ENCODE measurements at places on chromosomes 5 and 9.
A peak's percentile ranks its signal among the peaks of the same experiment; 100 is the strongest.

GRCh38 chr9:130663977-130664250 is 480 bp upstream of the PRDM12 start:
- no peak overlapping the region for H3K4me3 ChIP-seq
- H3K4me1 ChIP-seq, result no peaks in the 10 kb centered on the region
- H3K27ac ChIP-seq, result no peak overlapping the region
- peaks cover 93% of the 10 kb centered on the region for H3K27me3 ChIP-seq
- DNase-seq, result no peak

DNA sequence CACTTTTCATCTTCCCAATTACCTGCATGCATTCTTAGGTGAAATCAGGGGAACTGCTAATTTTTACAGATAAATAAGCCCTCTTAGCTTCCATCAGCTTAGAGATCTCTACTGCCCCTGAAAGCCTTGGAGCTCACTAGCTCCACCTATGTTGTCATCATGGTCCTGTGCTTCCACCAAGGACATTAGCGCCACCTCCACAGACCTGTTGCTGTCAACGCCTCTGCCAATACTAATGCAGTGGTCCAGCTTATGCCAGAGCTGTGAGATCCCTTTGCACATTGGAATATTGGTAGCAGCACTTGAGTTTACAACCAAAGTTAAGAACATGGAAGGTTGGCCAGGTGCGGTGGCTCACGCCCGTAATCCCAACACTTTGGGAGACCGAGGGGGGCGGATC is 7.7 kb upstream of the SHISAL2B start:
- no peak for DNase-seq
- no peaks in the 10 kb centered on the region for H3K27me3 ChIP-seq
- no peaks in the 10 kb centered on the region for H3K4me1 ChIP-seq
- no peak overlapping the region for H3K4me3 ChIP-seq

DNA sequence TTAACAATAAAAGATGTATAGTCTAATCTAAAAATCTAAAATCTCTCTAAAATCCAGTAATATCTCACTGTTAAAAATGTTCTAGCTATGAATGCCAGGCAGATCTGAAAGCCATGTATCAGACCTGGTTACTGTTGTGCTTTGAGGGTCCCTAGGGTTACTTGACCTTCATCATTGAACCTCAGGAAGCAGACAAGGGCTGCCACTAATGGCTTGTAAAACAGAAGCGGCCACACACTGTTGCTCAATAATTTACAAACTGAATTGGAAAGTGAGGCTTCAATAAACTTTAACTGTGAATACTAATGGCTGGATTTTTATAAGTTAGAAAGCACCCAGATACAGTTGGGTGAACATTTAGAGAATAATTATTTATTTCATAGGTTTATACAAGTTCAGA is 198.0 kb upstream of the RPS23 start:
- no peaks in the 10 kb centered on the region for H3K36me3 ChIP-seq
- H3K27ac ChIP-seq, result no peak overlapping the region
- no peaks in the 10 kb centered on the region for H3K27me3 ChIP-seq
- DNase-seq, result no peak
- no peaks in the 10 kb centered on the region for H3K4me1 ChIP-seq
- no peak overlapping the region for H3K4me3 ChIP-seq

DNA sequence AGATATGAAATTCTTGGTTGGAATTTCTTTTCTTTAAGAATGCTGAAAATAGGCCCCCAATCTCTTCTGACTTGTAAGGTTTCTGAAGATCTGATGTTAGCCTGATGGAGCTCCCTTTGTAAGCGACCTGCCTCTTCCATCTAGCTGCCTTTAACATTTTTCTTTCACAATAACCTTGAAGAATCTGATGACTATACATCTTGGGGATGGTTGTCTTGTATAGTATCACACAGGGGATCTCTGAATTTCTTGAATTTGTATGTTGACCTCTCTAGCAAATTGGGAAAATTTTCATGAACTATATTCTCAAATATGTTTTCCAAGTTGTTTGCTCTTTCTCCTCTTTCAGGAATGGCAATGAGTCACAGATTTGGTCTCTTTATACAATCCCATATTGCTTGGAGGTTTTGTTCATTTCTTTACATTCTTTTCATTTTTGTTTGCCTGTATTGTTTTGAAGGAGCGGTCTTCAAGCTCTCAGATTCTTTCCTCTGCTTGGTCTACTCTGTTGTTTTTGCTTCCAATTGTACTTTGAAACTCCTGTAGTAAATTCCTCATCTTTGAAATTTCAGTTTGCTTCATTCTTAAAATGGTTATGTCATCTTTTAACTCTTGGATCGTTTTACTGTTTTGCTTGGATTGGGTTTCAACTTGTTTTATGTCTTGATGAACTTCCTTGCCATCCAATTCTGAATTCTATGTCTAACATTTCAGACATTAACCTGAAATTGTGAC is 245.2 kb upstream of the TARS1 start:
- H3K27me3 ChIP-seq, result no peaks in the 10 kb centered on the region
- H3K4me3 ChIP-seq, result no peak overlapping the region
- no peak for DNase-seq
- no peaks in the 10 kb centered on the region for H3K36me3 ChIP-seq
- H3K27ac ChIP-seq, result peak overlapping the region; percentile 74

DNA sequence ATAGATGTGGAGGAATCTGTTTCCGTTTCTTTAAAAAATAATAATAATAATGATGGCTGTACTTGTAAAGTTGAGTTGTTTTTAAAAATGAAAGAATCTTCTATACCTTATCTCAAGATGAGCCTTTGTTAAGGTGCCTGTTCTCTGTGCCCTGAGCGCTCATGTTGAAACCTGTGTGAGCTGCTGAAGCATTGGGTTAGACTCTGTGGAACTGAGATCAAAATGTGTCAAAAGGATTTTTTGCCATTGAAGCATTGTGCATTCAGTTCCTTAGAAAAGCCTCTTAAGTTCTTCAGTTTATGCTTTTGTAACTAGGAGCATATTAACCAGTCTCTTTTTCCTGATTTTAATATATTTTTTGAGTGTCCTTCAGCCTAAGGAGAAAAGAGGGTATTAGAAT is 67.7 kb downstream of the NUP214 start:
- no peak overlapping the region for H3K27ac ChIP-seq
- H3K4me1 ChIP-seq, result peaks cover 13% of the 10 kb centered on the region
- peaks cover 71% of the 10 kb centered on the region for H3K36me3 ChIP-seq
- no peak for DNase-seq

GRCh38 chr5:132369474-132370180 is at the start of gene SLC22A5:
Gene SLC22A5 (plus strand): TSS chr5:132369710. CDS start chr5:132369973, 263 bp downstream.
- peak; percentile 77 for DNase-seq
- peak within 1 kb of the TSS; percentile 59 for H3K4me3 ChIP-seq
- H3K36me3 ChIP-seq, result peaks cover 31% of the 10 kb centered on the region
- H3K4me1 ChIP-seq, result peaks cover 45% of the 10 kb centered on the region
- peak within 1 kb of the TSS; percentile 100 for H3K27ac ChIP-seq

- H3K36me3 ChIP-seq, result no peaks in the 10 kb centered on the region
- H3K4me1 ChIP-seq, result no peaks in the 10 kb centered on the region
- no peak overlapping the region for H3K4me3 ChIP-seq
- no peak overlapping the region for H3K27ac ChIP-seq
These were observed 144.1 kb upstream of the ACTBL2 start for GRCh38 chr5:57626703-57627102.

- H3K27me3 ChIP-seq, result no peaks in the 10 kb centered on the region
- no peak overlapping the region for H3K4me3 ChIP-seq
- H3K36me3 ChIP-seq, result peaks cover 80% of the 10 kb centered on the region
These were observed 31.0 kb downstream of the PCDHGC5 start for GRCh38 chr5:141519605-141520565.

GRCh38 chr9:4464911-4465513 is 25.3 kb upstream of the SLC1A1 start:
- no peak overlapping the region for H3K4me3 ChIP-seq
- no peak for DNase-seq
- H3K27ac ChIP-seq, result no peak overlapping the region
- no peaks in the 10 kb centered on the region for H3K4me1 ChIP-seq
- H3K36me3 ChIP-seq, result no peaks in the 10 kb centered on the region

DNA sequence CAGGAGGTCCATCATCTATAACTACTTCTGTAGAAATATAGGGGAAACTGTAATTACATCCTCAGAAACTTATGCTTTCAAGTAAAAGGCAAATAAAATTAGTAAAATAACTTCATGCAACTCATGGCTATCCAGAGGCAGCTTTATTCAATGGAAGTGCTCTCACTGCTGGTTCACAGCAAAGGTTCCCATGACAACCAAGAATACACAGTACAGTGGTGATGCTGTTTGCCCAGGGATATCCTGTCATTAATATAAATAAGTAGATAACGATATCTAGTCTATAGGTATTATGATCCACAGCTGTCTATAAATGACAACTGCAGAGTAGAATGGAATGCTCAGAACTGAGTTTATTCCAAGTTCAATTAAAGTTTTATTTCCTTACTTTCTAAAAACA is 390.3 kb downstream of the PDE4D start:
- DNase-seq, result no peak
- H3K36me3 ChIP-seq, result no peaks in the 10 kb centered on the region
- no peak overlapping the region for H3K4me3 ChIP-seq
- H3K27ac ChIP-seq, result no peak overlapping the region
- no peaks in the 10 kb centered on the region for H3K27me3 ChIP-seq

DNA sequence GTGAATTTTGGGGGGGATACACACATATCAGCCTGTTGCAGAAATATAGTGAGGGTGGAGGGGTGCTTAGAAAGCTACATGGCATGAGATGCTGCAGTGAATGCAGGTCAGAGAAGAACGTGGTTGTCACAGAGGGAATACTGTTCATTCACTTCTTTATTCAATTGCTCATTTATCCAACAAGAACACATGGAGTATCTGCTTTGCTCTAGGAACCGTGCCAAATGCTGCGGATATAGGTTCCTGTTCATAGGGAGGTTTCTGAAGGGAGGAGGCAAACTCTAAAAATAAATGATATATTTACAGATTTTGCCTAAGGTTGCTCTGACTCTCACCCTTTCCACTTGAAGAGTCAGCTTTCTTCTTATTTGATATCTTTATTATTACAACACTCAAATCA is 444.3 kb upstream of the CLINT1 start:
- H3K4me1 ChIP-seq, result no peaks in the 10 kb centered on the region
- DNase-seq, result no peak
- H3K27ac ChIP-seq, result no peak overlapping the region
- H3K4me3 ChIP-seq, result no peak overlapping the region

- no peak overlapping the region for H3K27ac ChIP-seq
- no peak overlapping the region for H3K4me3 ChIP-seq
- DNase-seq, result no peak
- H3K4me1 ChIP-seq, result no peaks in the 10 kb centered on the region
- no peaks in the 10 kb centered on the region for H3K27me3 ChIP-seq
- H3K36me3 ChIP-seq, result no peaks in the 10 kb centered on the region
These were observed 93.7 kb downstream of the RASEF start for GRCh38 chr9:82969291-82969690.

- H3K27me3 ChIP-seq, result peaks cover 24% of the 10 kb centered on the region
- H3K27ac ChIP-seq, result no peak overlapping the region
- no peak for DNase-seq
- H3K36me3 ChIP-seq, result no peaks in the 10 kb centered on the region
- no peaks in the 10 kb centered on the region for H3K4me1 ChIP-seq
These were observed 95.8 kb downstream of the CFAP90 start for GRCh38 chr5:7754997-7755596.

GRCh38 chr5:72991394-72991793 is 35.6 kb downstream of the FCHO2 start:
- H3K27me3 ChIP-seq, result no peaks in the 10 kb centered on the region
- H3K36me3 ChIP-seq, result peaks cover 42% of the 10 kb centered on the region
- no peak overlapping the region for H3K4me3 ChIP-seq
- H3K4me1 ChIP-seq, result no peaks in the 10 kb centered on the region
- no peak for DNase-seq
- H3K27ac ChIP-seq, result no peak overlapping the region

DNA sequence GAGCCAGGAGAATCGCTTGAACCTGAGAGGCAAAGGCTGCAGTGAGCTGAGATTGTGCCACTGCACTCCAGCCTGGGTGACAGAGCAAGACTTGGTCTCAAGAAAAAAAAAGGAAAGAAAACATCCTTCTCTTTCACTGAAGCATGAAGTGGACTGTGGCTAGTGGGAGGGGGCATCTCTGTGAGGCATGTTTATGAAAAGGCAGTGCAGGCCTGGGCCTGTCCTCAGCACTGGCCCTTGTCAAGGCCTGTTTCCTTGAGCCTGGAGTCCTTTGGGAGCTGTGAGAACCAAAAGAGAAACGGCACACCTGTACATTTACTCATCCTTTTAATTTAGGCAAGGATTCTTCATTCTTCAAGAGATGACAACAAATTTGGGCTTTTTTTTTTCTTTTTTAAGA is 18.3 kb upstream of the FUBP3 start:
- peaks cover 11% of the 10 kb centered on the region for H3K4me1 ChIP-seq
- H3K27ac ChIP-seq, result peak overlapping the region; percentile 5
- no peaks in the 10 kb centered on the region for H3K36me3 ChIP-seq
- DNase-seq, result no peak

GRCh38 chr5:134394932-134395331 is 16.7 kb downstream of the CDKN2AIPNL start:
- DNase-seq, result no peak
- H3K27ac ChIP-seq, result no peak overlapping the region
- H3K4me3 ChIP-seq, result no peak overlapping the region
- peaks cover 71% of the 10 kb centered on the region for H3K36me3 ChIP-seq

DNA sequence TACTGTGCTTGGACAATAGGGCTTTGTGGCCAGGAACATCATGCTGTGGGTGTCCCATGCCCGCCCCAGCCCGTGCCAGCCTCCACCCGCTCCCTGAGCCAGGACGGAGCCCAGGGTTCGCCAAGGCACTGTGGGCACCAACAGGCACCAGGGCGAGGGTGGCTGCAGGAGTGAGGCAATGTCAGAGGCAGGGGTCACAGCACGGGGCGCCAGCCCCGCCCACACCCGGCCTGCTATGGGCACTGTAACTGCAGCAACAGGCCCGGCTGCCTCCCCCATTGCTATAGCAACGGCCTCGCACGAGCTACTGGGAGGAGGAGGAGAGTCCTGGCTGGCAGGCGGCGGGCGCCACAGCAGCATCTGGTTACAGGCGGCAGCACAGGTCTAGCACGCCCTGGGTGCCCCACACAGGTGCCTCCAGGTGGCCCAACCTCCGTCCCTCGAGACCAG is 2.5 kb downstream of the ABCA2 start:
- DNase-seq, result no peak
- H3K4me1 ChIP-seq, result no peaks in the 10 kb centered on the region
- no peak overlapping the region for H3K27ac ChIP-seq
- no peaks in the 10 kb centered on the region for H3K27me3 ChIP-seq
- no peak overlapping the region for H3K4me3 ChIP-seq

DNA sequence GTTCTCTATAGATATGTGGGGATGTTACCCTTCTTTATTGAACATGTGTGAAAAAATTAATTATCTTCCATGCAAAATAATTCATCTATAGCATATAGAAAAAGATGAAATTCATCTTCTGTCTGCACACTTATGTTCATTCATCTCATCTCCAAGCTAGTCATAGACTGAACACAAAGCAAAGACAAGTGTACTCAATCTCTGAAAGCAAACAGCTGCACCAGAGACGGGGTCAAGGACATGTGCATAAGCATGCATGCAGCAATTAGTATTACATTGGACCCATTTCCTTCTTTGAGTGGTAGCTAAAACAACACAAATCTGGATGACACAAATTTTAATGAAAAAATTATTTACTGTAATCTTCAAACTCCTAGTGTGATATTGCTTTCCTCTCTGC is 547.0 kb upstream of the COX7C start:
- no peak for DNase-seq
- no peaks in the 10 kb centered on the region for H3K4me1 ChIP-seq
- no peak overlapping the region for H3K27ac ChIP-seq
- H3K36me3 ChIP-seq, result no peaks in the 10 kb centered on the region

Measured in RWPE2 (cell line).